Posterior vena cava (tissue), 2 donors: ENCODE measurements at places on chromosomes 2 and 18.

DNA sequence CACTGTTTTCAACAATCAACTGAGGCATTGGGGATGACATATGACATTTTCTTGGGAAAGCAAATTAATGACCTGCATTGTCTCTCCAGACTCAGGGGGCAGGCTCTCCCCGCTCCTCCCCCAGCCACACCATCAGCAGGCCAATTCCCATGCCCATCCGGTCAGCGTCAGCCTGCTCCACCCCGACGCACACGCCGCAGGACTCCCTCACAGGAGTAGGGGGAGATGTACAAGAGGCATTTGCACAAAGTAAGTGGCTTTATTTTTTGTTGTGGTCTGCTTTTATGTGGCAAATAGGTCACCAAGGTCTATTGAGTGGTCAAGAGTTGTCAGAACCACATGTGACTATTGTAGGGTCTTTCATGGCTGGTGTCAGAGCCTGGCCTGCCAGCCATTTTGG lies 165.1 kb downstream of the DTNA start:
- DNase-seq = no peak

GRCh38 chr2:1975060-1975459 lies 230.7 kb upstream of the PXDN start:
- DNase-seq = no peak

DNA sequence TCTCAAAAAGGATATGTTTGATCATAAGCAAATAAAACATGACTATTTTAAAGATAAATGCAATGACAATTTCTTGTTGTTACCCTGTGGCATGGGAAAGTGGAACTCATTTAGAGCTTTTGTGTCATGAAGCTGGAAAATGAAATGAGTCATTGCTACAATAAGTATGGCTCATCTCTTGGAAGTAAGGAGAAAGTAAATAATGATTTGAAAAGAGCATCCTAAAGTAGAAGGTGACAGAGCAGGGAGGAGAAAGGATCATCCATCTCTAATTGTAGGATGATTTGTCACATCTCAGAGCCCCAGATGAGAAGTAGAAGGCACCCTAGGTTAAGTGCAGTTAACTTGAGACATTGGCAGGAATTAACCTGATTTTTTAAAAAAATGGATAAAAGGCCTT lies 200.5 kb downstream of the CPS1 start:
- DNase-seq = no peak

DNA sequence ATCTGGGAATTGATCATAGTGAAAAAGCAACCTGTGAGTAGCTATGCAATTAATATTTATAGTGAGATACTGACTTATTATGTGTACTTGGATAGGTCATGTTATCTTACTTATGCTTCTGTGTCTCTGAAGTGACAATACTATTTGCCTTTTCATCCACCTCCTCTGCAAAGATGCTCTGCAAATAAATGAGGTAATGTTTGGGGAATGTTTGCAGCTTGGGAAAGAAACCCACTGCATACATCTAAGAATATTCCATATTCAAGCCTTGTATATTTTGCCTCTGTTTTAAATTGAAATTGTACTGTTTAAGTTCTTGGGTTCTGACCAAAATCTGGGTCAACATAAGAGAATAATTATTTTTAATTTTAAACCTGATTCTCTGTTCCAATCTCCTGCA lies 217.4 kb upstream of the DTNA start:
- DNase-seq = no peak

DNA sequence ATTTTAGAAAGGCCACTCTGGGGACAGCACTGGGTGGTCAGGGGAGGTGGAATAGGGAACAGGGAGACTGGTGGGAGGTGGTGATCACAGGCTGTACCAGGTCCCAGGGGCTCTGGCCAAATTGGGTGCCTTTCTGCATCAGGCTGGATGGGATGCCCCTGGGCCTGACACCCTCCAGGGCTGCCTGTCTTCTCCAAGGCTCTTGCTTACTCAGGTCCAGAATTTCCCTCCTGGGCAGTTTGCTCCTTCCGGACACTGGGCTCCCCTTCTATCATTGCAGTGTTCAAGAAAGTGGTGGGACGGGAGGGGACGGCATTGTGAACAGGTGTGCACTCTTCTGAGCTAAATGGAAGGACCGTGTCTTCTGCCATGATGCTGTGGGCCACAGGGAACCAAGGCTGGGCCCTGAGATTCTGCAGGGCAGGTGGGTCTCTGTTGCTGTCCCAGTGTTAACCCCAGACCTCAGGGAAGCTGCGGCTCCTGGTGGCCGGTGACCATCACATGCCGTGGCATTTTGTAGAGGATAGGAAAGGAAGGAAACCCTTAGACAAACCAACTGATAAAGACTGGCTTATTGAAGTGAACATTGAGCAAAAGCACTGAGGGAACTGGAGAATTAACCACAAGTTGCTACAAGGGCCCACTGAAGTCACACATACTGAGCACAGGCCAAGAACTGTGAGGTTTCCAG lies 93.7 kb upstream of the HS6ST1 start:
- DNase-seq = peak; percentile 20

DNA sequence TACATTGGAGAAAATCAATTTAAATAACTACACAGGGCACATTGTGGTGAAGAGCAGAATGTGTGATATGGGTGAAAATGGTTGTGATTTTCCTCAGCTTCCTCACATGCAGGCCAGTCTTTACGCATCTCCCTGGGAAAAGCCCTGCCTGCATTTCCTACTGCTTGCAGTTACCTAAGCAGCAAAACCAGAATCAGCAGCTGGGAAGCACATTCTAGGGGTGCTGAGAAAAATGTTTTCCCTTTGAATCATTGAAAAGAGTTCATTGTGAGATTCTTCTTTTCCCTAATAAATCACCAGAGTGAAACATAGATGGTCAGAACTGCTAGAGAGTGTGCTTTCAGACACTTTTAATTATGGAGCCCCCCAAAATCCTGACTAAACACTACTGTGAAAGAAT lies 656.0 kb downstream of the TDRD15 start:
- no peak for DNase-seq

DNA sequence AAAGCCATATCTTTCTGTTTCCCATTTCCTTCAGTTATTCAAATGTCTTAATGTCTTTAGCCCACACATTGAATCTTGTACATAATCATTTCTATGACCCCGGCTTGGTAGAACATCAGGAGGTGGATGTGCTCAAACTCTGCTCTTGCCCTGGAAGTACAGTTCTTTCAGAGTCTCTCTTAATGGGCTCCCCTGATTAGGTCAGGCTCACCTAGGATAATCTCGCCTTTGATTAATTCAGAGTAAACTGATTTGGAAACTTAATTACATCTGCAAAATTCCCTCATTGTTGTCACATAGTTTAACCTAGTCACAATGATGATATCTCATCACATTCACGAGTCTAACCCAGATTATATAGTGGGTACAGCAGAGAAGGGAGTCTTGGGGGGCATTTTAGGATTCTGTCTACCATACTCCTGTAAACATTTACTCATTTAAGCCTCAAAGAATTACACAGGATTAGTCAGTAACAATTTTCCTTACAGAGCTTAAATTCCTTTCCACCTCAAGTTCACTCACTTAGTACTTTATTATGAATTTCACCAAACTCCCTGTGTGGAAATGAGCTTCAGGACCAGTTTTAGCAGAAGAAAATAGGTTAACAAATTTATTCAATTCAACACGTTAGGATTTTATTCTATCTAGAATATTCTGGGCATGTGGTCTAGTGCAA lies 135.5 kb downstream of the FHOD3 start:
- no peak for DNase-seq
